ENCODE measurements at places on chromosomes 11 and 22.

- DNase-seq: no peak
These were observed 86.5 kb downstream of the TRPC6 start for GRCh38 chr11:101497291-101497690.

GRCh38 chr22:33579448-33580093 is 340.7 kb downstream of the LARGE1 start:
- peak; percentile 64 for DNase-seq

DNA sequence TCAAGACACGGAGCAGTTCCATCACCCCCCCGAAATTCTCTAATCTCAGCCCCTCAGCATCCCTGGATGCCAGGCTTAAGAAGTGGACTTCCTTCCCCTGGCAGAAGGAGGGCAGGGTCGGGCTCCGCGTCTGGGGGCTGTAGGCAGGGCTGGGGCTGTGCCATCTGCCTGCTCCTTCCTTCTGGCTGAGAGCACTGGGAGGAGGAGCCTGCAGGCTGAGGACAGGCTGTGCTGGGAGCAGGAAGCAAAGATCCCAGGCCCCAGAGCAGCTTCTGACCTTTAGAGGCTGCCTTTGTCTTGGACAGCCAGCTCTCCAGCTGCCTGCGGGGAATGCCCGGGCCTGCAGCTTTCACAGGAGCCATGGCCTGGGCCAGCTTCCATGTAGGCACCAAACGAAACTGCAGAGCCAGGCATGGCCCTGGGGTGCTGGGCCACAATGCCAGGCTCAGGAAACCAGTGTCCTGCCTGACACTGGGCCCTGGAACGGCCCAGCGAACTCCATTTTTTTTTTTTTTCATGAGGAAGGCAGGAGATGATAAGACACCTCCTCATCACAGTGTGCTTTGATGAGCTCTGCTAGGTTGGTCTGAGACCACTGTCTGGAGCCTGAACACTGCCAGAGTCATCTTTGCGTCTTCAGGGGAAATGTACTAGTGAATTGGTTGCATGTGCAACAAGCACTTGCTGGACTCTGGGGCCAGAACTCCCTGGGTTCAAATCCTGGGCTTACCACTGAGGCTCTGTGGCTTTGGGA is 67.9 kb downstream of the MCM5 start:
- no peak for DNase-seq

- no peak for DNase-seq
These were observed 7.0 kb upstream of the NEFH start for GRCh38 chr22:29473001-29473400.

- DNase-seq: no peak
These were observed 44.7 kb downstream of the CCDC90B start for GRCh38 chr11:83241291-83241946.

DNA sequence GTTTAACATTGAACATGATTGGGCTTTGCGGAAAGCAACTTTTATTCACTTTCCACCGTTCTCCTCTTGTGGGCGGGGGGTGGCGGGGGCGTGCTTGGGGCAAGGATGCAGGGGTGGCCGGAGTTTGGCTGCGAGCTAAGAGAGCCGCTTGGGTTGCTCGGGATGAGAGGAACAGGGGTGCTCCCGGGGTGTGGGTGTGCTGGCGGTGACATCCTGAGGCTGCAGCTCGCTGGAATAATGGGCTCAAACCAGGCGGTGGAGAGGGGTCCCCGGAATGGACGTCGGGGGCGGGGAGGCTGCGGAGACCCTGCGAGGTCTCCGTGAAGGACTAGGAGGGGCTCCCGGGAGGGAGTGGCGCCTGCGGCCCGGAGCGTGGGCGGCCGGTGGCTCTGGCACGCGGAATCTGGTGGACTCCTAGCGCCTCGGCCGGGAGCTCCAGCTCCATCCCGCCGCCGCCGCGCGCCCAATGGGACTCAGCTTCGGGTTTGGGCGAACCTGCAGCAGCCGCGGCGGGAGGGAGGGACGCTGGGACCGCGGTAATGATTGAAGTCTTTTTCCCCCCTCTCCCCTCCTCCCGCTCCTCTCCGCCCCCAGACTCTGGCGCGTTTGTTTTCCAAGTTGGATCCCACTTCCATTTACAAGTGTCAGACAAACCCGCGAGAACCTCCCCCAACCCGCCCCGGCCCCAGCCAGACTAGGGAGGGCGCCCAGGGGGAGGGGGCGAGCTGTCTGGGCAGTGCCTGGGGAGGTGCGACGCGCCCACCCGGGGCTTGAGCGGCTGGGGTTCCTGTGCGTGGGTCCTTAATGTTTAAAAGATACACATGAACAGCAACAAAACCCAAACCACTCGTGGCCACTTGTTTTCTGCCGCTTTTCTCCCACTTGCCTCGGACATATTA is 2.0 kb downstream of the FAT3 start:
- DNase-seq: no peak

DNA sequence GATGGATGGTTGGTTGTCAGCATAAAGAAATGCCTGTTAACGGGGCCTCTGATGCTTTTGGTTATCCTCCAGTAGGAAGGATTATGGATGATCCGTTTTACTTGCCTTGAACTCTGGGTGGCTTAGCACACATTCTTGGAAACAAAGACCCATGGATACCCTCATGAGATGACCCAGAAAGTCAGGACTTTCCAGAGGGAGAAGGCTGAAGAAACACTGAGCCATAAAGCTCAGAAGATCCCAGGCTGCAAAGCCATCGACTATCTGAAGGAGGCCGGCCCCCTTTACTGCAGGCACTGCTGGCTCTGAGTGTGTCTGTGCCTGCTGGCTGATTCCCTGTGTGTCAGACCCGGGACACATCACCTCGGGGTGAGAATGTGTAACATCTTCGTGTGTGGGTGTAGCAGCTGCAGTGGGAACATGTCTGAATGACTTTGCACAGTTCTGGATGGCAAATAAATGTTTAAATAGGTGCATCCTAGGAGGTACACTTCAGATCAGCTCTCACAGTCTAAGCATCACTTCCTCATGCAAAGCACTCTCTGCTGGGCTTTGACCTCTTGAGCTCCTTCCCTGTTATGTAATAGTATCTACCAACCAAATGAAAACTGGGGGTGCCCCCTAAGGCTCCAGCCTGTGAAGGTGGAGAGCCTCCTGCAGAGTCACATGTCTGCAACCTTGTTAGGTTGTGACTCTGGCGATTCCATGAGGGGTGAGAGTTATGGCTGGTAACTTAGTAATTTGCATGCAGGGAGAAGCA is 1084.9 kb downstream of the TBC1D22A start:
- no peak for DNase-seq

DNA sequence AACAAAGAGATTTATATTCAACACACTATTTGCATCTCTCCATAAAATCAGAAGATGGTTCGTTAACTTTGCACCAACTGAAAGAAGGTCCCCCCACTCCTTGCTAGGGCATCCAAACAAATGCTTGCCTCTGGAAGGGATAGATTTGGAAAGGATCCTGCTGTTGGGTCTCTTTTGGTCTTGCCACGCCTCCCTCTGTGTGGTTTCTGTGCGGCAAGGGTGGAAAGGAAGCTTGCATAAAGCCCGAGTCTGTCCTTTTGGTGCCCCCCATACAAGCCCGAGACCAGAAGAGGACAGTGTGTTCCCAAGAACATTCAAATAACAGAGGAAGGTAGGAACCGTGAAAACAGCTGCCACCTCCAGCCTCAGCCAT is 15.1 kb downstream of the SCGB1A1 start:
- DNase-seq: no peak
